ENCODE measurements at places on chromosomes 12 and 14.

GRCh38 chr14:101062065-101062450, 158.5 kb upstream of the RTL1 start:
- DNase-seq, result no peak

- no peak for DNase-seq
These were observed 101.3 kb downstream of the PPM1A start for GRCh38 chr14:60350366-60350720.

- no peak for DNase-seq
These were observed 120.1 kb downstream of the TTC7B start for GRCh38 chr14:90695997-90696660.

DNA sequence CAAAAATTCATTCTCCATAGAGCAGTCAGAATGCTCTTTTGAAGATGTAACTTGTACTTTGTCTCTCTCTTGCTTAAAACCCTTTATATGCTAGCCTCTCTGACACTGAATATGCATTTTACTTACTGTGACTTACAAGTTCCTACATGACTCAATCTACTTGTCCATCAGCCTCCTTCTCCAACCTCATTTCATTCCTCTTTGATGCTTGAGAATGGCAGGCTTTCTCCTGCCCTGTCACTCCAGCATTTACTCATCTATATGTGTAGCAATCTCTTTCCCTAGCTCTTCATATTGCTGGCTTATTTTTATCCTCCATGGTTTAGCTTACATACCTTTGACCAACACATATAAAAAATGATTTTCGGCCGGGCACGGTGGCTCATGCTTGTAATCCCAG, 561.9 kb downstream of the CCER1 start:
- no peak for DNase-seq

- no peak for DNase-seq
These were observed 52.6 kb downstream of the GPHB5 start for GRCh38 chr14:63266106-63266505.

- no peak for DNase-seq
These were observed 34.0 kb downstream of the JDP2 start for GRCh38 chr14:75461755-75462349.

- no peak for DNase-seq
These were observed 882 bp upstream of the GTF2A1 start for GRCh38 chr14:81221579-81222102.

- no peak for DNase-seq
These were observed 22.2 kb downstream of the LPCAT3 start for GRCh38 chr12:6996040-6996441.

- no peak for DNase-seq
These were observed 17.7 kb downstream of the IRAK4 start for GRCh38 chr12:43776498-43776897.

GRCh38 chr12:42084522-42084921, 60.2 kb downstream of the GXYLT1 start:
- DNase-seq, result no peak

DNA sequence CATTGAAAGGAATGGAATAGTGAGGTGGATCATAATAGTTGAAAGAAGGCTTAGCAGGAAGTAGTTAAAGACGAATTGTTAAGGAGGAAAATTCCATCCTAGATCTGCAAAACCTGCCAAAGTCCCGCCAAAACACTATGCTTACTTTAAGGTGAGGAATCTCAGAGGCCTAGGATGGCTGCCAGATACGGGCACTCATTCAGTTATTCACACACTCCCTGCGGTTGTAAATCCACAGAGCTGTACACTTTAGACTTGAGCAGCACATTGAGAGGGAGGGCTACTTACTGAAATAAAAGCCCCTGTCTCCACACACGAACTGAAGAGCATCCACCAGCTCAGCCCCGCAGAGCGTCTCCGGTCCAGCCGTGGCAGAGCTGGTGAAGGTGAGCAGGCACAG, 5.0 kb downstream of the IGF1 start:
- DNase-seq, result no peak

GRCh38 chr14:30928462-30928861, 54.1 kb downstream of the COCH start:
- no peak for DNase-seq

- DNase-seq, result no peak
These were observed 41.9 kb downstream of the SLC6A12 start for GRCh38 chr12:171743-172676.

DNA sequence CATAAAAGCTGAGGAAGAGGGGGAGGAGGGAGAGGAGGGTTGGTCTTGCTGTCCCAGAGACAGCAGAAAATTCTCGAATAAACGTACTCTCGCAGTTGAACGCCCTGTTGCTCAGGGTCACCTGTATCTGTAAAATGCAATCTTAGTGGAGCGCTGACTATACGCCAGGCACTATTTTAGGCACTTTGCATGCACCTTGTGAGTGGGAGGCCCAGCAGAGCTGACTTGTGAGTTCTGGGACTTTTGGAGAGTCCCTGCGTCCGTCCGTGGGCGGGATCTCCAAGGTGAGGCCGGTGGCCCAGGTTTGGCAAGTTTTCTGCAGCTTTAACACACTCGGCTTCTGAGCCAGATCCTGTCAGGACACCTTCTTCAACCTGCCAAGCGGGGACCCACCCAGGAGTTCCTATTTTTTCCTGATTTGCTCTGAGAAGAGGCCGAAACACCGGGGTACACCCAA, 32.5 kb upstream of the PLEKHG6 start:
- no peak for DNase-seq

DNA sequence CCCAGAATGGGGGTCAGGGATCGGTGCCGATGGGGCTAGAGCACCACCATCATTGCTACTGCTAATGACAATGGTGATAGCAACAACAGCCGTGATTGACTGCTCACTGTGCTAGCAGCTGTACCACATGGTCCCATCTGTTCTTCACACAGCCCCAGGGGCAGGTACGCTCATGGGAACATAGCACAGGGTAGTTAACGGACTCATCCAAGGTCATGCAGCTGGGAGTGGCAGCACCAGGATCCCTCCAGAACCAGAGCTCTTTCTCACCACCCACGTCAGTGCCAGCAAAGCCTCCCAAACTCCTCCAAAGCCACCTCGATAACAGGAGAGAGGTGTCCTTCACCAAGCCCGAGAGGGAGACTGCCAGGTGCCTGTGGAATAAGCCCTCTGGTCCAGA, 11.2 kb upstream of the DYNC1H1 start:
- no peak for DNase-seq

GRCh38 chr12:92597997-92598396, 104.8 kb upstream of the PLEKHG7 start:
- DNase-seq, result no peak

DNA sequence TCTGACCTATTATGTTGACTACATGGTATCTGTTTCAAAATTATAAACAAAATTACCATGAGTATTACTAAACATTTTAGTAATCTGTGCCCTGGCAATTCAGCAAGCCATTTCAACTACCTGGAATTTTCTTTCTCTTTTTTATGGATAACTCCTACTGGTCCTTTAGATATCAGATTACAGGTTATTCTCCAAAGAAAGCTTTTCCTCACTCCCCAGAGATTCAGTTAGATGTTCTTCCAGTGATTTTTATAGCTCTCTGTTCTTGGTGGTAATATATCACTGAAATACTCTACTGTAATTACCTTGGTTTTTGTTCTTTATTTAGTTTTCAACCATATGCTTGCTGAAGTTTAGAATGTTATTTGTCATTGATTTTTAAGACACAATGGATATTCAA, 930.2 kb upstream of the FOXG1 start:
- DNase-seq, result no peak

DNA sequence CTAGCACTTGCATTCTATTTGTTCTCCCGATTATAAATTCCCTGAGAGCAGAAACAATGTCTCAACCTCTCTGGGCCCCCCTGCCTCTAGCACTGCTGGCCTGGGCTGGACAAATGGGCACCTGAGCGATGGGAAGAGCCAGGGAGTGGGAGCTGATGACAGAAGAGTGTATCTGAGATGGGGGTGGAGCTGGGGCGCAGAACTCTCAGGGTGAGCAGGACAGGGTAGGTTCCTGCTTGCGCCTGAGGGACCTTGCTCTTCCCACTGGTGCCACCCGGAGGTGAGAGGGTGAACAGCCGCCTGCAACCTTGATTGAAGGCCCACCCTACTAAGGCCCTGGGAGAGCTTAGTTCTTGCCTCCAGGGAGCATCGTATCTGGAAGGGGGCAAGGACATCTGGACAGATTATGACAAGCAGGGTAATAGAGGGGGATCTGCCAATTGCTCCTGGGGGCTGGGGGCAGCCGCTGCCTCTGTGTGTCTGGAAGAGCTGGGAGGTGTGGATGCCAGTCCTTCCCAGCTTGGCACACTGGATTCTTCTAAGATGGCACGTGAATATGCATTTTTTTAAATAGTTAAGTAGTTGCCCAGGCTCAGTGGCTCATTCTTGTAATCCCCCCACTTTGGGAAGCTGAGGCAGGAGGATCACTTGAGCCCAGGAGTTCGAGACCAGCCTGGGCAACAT, 43.0 kb upstream of the TSPAN9 start:
- no peak for DNase-seq

Measured in brain pericyte (primary cell).